A549 treated with Mapracorat at 1 μM for 4 hours (cell line): ENCODE measurements at places on chromosomes 2 and 18. TPM values are rescaled to one million over a fixed set of nuclear protein-coding genes. Genes with fewer than 3 reads are reported as not detected.

Gene C2orf72
- 4.8 to 7.5 TPM (median 6.2 TPM) in 5 replicates for total RNA-seq

Gene ANKRD62
- total RNA-seq = not detected in 5 replicates

Gene SLC30A3
- 2.1 to 4.0 TPM (median 3.3 TPM) in 5 replicates for total RNA-seq

Gene MSTN
- not detected in 5 replicates for total RNA-seq

Gene GCG
- total RNA-seq = not detected in 5 replicates

Gene RBKS
- 6.7 to 9.2 TPM (median 8.3 TPM) in 5 replicates for total RNA-seq
